ENCODE measurements at places on chromosomes 11 and 22. TPM values are rescaled to one million over a fixed set of nuclear protein-coding genes. Genes with fewer than 3 reads are reported as not detected.
A peak's percentile ranks its signal among the peaks of the same experiment; 100 is the strongest.

The POLR3H gene
- polyA plus RNA-seq, result 25.8 TPM

The TCF20 gene
- 9.4 TPM for polyA plus RNA-seq

The TUBA8 gene
- 1.7 TPM for polyA plus RNA-seq

The NXPE2 gene
- not detected for polyA plus RNA-seq

The NPAT gene
- 3.0 TPM for polyA plus RNA-seq

The BTBD18 gene
- not detected for polyA plus RNA-seq

The PRAME gene
- polyA plus RNA-seq, result 241 TPM

The CFAP300 gene
- polyA plus RNA-seq, result 2.5 TPM

- DNase-seq, result no peak
Observed at GRCh38 chr11:112156956-112157766, 6.7 kb downstream of the IL18 start.

GRCh38 chr11:116177521-116178210 lies 595.1 kb downstream of the BUD13 start:
- DNase-seq, result no peak

GRCh38 chr11:61378713-61379313 lies 13.6 kb upstream of the TMEM216 start:
- DNase-seq, result no peak

GRCh38 chr11:12280838-12281565 lies 96.4 kb upstream of the PARVA start:
- peak; percentile 9 for DNase-seq

DNA sequence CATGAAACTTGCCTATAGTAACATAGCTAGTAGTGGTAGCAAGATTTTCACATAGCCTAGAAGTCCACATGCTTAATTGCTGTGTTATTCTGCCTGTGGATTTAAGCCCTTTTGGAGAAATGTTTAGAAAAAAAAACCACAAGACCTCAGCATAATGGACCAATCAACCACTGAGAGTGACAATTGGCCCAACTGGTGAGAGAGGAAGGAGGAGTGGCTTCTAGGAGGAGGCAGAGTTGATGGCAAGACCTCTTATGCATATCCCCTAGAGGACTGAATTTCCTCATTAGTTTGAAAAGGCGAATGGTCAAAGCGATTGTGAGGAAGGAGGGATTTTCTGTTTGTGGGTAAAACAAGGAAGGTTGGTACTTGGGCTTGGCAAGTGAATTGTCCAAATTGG lies 30.6 kb downstream of the NNMT start:
- no peak for DNase-seq

- no peak for DNase-seq
Observed at GRCh38 chr11:125056931-125057692, 6.0 kb upstream of the SLC37A2 start.

DNA sequence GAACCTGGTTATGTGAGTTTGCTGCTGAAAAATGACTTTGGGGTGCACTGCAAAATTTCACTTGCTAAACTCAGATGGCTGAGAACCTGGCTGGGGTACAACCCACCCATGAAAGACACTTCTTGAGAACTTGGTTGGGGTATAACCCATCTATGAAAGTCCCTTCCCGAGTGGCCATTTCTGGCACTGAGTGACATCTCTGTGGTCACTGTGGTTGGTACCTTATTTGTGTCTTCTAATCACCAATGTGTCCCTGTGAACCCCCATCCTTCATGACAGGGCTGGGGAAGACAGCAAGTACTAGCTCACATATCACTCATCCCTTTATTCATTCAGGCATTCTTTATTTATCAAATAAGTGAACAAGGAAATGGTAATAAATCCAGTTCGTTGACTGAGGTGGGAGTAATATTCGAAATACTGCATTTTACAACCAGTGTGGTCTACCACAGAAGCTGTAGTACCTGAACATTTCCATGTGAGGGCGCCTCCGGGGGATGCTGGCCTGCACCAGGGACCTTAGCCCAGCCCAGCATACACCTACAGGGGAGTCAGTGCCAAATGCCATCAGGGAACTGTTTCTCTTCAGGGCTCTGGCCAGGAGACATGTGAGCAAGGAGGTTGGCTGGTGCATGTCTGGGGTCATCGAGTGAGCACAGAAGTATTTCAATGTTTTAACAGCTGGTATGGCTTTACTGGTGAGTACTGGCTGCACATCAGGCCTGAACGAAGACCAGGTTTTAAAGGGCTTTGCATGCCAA lies 122.1 kb downstream of the CSNK2A3 start:
- peak; percentile 36 for DNase-seq

GRCh38 chr11:42047637-42048555 lies 588.4 kb upstream of the LRRC4C start:
- DNase-seq, result no peak

GRCh38 chr11:118448294-118448693 lies 12.0 kb downstream of the KMT2A start:
- DNase-seq, result no peak

GRCh38 chr11:44008088-44008501 lies 39.7 kb upstream of the ACCSL start:
- DNase-seq, result no peak

- DNase-seq, result no peak
Observed at GRCh38 chr22:19832476-19833108, 22.1 kb downstream of the GNB1L start.

DNA sequence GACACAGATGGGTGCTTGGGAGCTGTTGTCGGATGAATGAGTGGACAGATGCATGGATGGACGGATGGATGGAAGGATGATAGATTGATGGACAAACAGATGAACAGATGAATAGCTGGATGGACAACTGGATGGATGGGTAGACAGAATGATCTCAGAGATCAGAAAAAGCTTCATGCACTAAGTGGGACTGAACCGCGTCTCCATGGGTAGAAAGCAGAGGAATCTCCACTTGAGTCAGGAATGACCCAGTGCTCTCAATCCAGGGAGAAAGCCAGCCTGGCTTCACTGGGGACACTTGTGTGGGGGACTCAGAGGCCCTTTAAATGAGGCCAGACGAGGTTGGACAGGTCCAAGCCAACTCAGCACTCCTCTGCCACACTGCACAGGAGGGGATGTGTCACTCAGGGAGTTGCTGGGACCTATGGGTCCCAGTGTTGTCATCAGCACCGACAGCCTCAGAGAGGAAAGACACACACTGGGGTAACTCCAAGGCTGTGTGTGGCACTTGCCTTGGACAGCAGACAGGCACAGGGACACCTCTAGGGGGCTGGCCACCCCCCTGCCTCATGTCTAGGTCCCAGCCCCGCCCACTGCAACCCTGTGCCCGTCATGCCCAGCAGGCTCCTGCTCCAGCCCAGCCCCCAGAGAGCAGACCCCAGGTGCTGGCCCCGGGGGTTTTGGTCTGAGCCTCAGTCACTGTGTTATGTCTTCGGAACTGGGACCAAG lies 5.6 kb downstream of the IGLL5 start:
- DNase-seq, result no peak

- no peak for DNase-seq
Observed at GRCh38 chr11:126485986-126486635, 130.6 kb downstream of the ST3GAL4 start.

DNA sequence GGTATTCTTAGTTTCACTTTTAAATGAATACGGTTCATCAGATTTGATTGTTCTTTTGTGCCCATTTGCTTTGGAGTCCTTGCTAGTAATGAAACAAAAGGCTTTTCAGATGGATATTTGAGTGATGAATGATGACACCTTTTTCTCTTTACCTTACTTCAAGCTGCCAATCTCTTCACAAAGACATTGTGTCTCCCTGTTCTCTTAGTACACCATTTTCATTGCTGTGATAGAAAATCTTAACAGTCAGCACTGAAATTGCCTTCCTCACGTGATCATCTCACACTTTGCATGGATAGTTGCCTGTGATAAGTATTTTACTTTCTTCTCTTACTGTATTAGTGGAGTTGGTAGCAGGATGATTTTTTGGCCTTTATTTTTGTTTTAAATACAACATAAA lies 396.6 kb downstream of the NELL1 start:
- DNase-seq, result no peak

DNA sequence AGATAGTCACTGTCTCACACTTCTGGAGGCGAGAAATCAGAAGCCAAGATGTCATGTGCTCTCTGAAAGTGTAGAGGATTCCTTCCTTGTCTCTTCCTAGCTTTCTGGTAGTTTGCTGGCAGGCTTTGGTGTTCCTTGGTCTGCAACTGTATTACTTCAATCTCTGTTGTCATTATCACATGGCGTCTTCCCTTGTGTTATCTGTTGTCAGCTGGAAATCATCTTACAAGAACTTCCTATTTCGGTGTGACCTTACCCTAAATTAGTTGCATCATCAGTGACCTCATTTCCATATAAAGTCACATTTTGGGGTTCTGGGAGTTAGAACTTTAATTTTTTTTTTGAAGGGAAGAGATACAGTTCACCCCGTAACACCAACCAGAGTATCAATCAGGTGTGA lies 3.3 kb upstream of the LIN7C start:
- no peak for DNase-seq

GRCh38 chr22:29031227-29032011 lies 30.2 kb downstream of the C22orf31 start:
- DNase-seq, result peak; percentile 70
